ENCODE measurements at places on chromosomes 11 and 22. TPM values are rescaled to one million over a fixed set of nuclear protein-coding genes. Genes with fewer than 3 reads are reported as not detected.

Gene RAB39A
- 0.13 TPM for total RNA-seq

Gene MS4A14
- total RNA-seq = not detected

Gene APOA4
- not detected for total RNA-seq

Gene C11orf65
- not detected for total RNA-seq

Gene CAT
- 49.7 TPM for total RNA-seq

Gene PLA2G3
- total RNA-seq = under 0.01 TPM

Gene CHRM1
- total RNA-seq = not detected

Gene CD3G
- total RNA-seq = not detected

Gene NCAPD3
- 19.0 TPM for total RNA-seq

Gene BACE1
- 6.9 TPM for total RNA-seq

Gene ZP1
- total RNA-seq = not detected

Gene SLC16A8
- under 0.01 TPM for total RNA-seq

Gene ARFGAP3
- total RNA-seq = 58.4 TPM

Gene DDTL
- total RNA-seq = 5.2 TPM

Gene KRTAP5-9
- not detected for total RNA-seq

Gene OR56A1
- not detected for total RNA-seq

Gene THOC5
- 28.1 TPM for total RNA-seq

Gene HYLS1
- total RNA-seq = 5.8 TPM

Gene CNGA4
- not detected for total RNA-seq

Gene IGSF9B
- not detected for total RNA-seq

Gene ALDH3B2
- total RNA-seq = not detected

Gene ENTHD1
- total RNA-seq = not detected

Gene TNNI2
- total RNA-seq = not detected

Gene STIP1
- 122 TPM for total RNA-seq

Gene RFPL2
- not detected for total RNA-seq

Gene OR8B3
- total RNA-seq = not detected

Gene DRICH1
- not detected for total RNA-seq

Gene BIK
- total RNA-seq = 1.4 TPM

Gene OR52A5
- total RNA-seq = not detected

Gene CLDN5
- 793 TPM for total RNA-seq

Gene HEPACAM
- under 0.01 TPM for total RNA-seq

Gene BATF2
- total RNA-seq = 0.39 TPM

Gene SIPA1
- total RNA-seq = 54.0 TPM

Gene USP35
- total RNA-seq = 4.0 TPM

Gene CHEK1
- 12.6 TPM for total RNA-seq

Gene OR52R1
- total RNA-seq = not detected

Gene PRAME
- not detected for total RNA-seq

Gene ARHGAP8
- under 0.01 TPM for total RNA-seq

Gene ANO5
- under 0.01 TPM for total RNA-seq

Gene TSGA10IP
- not detected for total RNA-seq

Gene SORL1
- total RNA-seq = under 0.01 TPM

Gene MS4A6A
- total RNA-seq = 0.63 TPM

Gene OR5AP2
- total RNA-seq = not detected

Gene TCN1
- total RNA-seq = not detected

Gene GRIK4
- total RNA-seq = not detected

Gene RNF169
- total RNA-seq = 13.0 TPM

Gene CHCHD10
- total RNA-seq = 15.2 TPM

Gene NUCB2
- 29.8 TPM for total RNA-seq

Gene MS4A12
- total RNA-seq = not detected

All from dermis microvascular lymphatic vessel endothelial cell (primary cell).